ENCODE measurements at places on chromosomes 6 and 20.

GRCh38 chr6:63926950-63927927 is 291.6 kb downstream of the PHF3 start:
- DNase-seq: no peak

DNA sequence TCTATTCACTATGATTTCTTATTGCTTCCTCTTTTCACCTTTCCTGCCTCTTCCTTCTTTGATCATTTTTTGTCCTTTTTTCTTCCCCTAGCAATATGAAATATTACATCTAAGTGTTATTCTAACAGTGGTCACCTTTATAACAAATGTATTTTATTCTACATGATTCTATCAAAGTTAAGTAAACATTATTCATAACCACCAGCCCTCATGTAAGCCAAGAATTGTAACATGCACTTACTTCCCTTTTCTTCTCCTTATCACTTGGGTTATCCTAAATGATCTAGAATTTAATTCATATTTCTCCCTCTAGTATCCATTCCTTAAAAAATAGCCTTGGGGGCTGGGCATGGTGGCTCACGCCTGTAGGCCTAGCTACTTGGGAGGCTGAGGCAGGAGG is 88.3 kb upstream of the SLC22A23 start:
- DNase-seq: no peak

- DNase-seq: no peak
These were observed 194.0 kb downstream of the HIVEP2 start for GRCh38 chr6:142750998-142751397.

- no peak for DNase-seq
These were observed 16.4 kb downstream of the MRPS18A start for GRCh38 chr6:43671011-43671800.

GRCh38 chr6:140987364-140988155 is 1145.2 kb upstream of the GJE1 start:
- no peak for DNase-seq

- DNase-seq: no peak
These were observed 41.7 kb downstream of the SLC16A10 start for GRCh38 chr6:111129013-111129412.

- DNase-seq: peak; percentile 88
These were observed 40.4 kb upstream of the NAA20 start for GRCh38 chr20:19976595-19977372.

GRCh38 chr6:45044086-45044485 is 284.0 kb upstream of the RUNX2 start:
- DNase-seq: no peak

DNA sequence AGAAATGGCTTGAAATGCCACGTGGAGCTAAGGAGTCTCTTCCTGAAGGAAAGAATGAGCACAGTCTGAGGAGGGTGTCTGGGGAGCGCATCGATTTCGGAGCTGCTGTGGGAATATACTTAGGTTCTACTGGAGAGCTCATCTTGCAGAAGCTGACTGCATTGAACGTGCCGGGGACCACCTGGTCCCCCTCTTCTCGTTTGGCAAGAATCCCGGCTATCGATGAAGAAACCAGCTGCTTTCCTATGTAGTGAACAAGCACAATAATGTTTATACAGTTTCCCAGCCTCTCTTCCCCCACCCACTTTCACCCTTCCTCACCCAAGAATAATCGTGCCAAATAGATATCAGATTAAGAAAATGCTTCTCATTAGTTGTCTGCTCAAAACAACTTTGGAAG is 242.5 kb downstream of the PACRG start:
- DNase-seq: no peak

Data from AG08395 (cell line).